Activated CD4-positive, alpha-beta T cell treated with anti-CD3 and anti-CD28 coated beads, Interleukin-2, amount 10 ng/mL, durations not matched to agents 24 days and 14 days (primary cell): ENCODE measurements at places on chromosomes 11 and 22. TPM values are rescaled to one million over a fixed set of nuclear protein-coding genes. Genes with fewer than 3 reads are reported as not detected.

The KLHL35 gene
- 1.7 and 2.0 TPM in 2 replicates for total RNA-seq

DNA sequence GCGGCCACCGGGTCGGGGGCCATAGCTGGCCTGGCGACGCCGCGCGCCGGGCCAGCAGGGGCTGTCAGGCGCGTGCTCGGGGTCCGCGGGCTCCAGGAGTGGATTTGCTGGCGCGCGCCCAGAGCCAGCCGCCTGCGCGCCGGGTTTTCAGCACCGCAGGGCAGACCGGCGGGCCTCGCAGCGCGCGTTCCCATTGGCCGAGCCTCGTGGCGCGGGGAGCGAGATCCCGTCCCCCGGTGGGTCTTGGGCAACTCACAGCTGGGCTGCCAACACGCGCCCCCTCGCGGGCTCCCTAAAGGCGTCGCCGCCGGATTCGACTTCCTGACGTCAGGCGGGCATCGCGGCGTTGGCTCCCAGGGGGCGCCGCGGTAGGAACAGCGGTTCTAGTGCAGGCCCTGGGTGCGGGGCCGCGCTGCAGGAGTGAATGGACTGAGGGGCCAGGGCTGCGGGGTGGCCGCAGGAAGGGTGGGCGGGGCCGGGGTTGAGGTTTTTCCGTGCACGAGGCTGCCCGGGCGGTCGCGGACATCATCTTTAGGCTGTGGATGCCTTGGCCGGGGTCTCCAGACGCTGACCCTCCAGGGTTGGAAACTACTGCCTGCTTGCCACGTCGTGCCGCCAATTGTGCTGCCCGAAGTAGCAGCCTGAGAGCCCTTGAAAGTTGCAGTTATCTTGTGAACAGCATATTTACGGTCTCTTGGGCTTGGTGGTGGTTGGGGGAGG is at the start of gene FADS1:
FADS1 (minus strand) TSS at position 268 of the 720 bp plus-strand sequence; CDS start at position 194, 74 bp downstream.
- H3K27ac ChIP-seq = peak within 1 kb of the TSS; percentile 94
- DNase-seq = peak; percentile 95
- peaks cover 20% of the 10 kb centered on the region for H3K4me1 ChIP-seq
- peak within 1 kb of the TSS; percentile 97 for H3K4me3 ChIP-seq
- H3K27me3 ChIP-seq = peaks cover 2% of the 10 kb centered on the region
- peaks cover 35% of the 10 kb centered on the region for H3K36me3 ChIP-seq

GRCh38 chr22:33002035-33002434 is 56.1 kb downstream of the SYN3 start:
- peaks cover 3% of the 10 kb centered on the region for H3K27me3 ChIP-seq
- no peaks in the 10 kb centered on the region for H3K4me1 ChIP-seq

DNA sequence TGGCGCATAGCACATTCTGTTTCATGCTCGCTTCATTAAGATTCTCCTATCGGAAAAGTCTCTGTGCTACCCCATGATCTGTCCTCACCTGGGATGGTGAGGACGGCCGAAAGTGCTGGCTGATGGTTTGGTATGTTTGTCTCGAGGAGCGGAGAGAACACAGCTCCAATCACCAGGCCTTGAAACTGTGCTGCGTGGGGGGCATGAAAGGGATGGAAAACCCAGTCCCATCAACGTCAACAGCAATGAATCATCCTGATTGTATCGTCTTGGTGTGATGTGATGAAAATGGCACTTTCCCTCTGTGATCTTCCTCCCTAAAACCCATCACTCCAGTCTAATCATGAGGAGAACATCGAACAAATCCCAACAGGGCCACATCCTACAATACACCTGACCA is 8.4 kb downstream of the FXYD6 start:
- H3K4me1 ChIP-seq = peaks cover 2% of the 10 kb centered on the region
- peaks cover 25% of the 10 kb centered on the region for H3K27me3 ChIP-seq
- no peak for DNase-seq
- no peak overlapping the region for H3K27ac ChIP-seq

- no peak for DNase-seq
- H3K4me1 ChIP-seq = peaks cover 6% of the 10 kb centered on the region
Observed at GRCh38 chr11:11992257-11993212, 15.9 kb downstream of the DKK3 start.
